ENCODE measurements at places on chromosomes 5 and 9.

GRCh38 chr5:157867751-157868387 is 8.9 kb upstream of the CLINT1 start:
- no peak for DNase-seq

GRCh38 chr5:172864747-172865146 is 30.7 kb downstream of the ERGIC1 start:
- DNase-seq: no peak

- DNase-seq: no peak
Observed at GRCh38 chr9:84794981-84795637, 125.6 kb downstream of the NTRK2 start.

- DNase-seq: no peak
Observed at GRCh38 chr5:41413074-41413473, 97.3 kb downstream of the PLCXD3 start.

- DNase-seq: no peak
Observed at GRCh38 chr5:149363358-149363757, 5.5 kb downstream of the PCYOX1L start.

DNA sequence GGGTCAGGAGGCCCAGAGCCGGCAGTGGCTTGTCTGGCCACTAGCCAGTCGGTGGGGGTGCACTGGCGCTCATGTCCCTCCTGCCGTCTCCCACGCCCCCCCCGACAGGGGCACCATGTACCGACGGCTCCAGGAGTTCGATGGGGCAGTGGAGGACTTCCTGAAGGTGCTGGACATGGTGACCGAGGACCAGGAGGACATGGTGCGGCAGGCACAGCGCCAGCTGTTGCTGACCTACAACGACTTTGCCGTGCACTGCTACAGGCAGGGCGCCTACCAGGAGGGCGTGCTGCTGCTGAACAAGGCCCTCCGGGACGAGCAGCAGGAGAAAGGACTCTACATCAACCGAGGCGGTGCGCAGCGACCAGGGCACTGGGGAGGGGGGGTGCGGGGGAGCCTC is 8.1 kb downstream of the TTC16 start:
- DNase-seq: no peak

GRCh38 chr9:117160254-117160653 is 254.6 kb downstream of the ASTN2 start:
- no peak for DNase-seq

GRCh38 chr9:120916588-120916987 is 10.0 kb downstream of the TRAF1 start:
- peak; percentile 49 for DNase-seq

DNA sequence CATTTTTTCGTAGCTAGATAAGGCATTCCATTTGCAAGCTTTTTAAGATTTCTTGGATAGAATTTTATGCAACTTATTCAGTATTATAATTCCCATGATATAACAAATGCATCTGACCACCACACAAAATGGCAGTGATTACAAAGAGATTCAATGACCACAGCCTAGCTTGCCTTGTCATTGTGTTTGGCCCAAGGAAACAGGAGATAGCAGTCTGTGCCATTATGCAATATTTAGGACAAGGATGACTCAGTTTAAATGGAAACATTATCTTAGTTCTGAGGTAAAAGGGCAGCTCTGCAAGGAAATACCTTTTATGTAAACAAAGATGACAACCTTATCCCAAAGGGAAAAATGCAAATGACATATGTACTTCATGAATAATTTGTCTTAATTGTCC is 89.8 kb downstream of the NUDT12 start:
- no peak for DNase-seq

- DNase-seq: no peak
Observed at GRCh38 chr5:68822796-68823195, 271.0 kb upstream of the SLC30A5 start.

GRCh38 chr9:8221462-8221861 is 421.9 kb upstream of the DMAC1 start:
- no peak for DNase-seq

GRCh38 chr9:89577363-89577762 is 27.4 kb upstream of the GADD45G start:
- no peak for DNase-seq

GRCh38 chr5:33692980-33693379 is 198.8 kb downstream of the ADAMTS12 start:
- DNase-seq: no peak

DNA sequence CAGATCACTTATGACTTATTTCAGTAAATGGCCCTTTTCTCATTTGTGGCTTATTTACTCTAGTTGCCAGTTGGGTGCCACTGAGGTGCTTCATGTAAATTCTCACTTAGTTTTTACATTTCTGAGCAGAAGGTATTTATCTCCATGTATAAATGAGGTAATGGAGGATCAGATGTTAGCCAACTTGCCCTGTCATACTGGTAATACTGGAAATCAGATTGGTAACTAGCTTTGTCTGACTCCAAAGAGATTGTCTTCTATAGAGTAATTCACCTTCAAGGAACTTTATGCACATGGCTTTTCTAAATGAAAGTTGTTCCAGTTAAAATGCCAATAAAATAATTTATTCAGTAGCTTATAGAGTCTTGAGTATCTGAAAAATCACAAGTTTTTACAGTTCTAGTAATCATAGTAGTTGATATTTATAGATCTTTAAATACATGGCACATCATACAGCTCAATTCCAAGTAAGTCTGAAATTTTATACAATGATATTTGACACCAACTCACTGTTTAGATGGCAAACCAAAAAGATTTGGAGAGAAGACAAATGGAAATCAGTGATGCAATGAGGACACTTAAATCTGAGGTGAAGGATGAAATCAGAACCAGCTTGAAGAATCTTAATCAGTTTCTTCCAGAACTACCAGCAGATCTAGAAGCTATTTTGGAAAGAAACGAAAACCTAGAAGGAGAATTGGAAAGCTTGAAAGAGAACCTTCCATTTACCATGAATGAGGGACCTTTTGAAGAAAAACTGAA is 28.8 kb downstream of the RAB14 start:
- no peak for DNase-seq

GRCh38 chr5:1262381-1262780 is 32.5 kb downstream of the TERT start:
- no peak for DNase-seq

DNA sequence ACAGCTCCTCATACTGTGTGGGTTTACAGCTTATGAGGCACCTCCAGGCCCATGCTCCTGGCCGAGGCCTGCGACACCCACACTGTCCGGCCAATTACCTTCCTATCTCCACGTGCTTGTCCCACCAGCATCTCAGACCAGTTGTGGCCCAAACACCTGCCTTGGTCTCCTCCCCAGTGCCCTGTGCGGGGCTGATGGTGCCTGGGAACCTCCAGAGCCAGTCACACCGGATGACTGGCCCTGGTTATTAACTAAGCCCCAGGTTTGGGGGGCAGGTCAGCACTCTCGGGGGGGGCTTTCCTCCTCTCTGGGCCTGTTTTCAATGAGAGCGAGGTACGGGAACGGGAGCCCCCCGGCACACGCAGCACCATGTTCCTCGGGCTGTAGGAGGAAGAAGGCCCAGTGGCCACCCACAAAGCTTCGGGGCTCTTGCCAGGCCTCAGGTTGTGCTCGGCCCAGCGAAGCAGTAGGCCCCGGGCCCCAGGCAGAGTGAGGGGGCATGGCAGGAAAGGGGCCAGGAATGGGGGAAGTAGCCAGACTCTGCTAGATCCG is 76.0 kb upstream of the PHYKPL start:
- DNase-seq: no peak

DNA sequence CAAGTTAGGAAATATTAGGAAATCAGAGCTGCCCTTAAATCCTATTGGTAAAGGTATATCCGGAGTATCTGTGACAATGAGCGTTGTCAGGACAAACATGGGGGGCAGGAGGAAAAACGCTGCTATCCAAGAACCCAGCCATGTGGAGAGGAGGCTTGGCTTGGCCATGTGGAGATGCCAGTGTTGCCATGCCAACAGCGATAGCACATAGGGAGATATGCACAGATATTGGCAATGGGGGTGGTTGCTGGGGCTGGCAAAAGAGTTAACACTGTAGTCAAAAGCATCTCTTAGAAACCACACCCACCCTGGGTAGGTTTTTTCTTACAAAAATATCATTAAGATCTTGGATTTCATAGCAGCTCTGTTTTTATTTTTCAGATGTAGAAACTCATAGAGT is 106.4 kb upstream of the ASTN2 start:
- DNase-seq: no peak

DNA sequence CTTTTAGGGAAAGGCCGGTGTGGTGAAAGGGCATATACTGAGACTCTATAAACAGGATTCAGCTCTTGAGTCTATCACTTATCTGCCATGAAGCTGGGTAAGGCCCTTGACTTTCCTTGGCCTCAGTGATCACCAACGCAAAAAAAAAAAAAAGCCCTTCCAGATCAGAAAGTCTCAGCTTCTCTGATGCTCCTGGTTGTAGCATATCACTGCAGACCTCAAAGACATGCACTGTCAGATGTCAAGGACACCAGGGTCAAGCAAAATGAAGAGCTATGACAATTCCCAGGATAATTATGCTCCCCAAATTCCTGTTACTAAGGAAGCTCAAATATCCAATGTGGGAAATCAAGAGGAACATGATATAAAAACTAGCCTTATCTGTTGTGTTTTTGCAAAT is 68.3 kb upstream of the IFNE start:
- DNase-seq: no peak
